Stimulated activated CD8-positive, alpha-beta memory T cell treated with anti-CD3 and anti-CD28 coated beads, Interleukin-7, amount 100 ng/mL, for 48 hours (primary cell): ENCODE measurements at places on chromosomes 4 and X.

- no peak for DNase-seq
Measured at GRCh38 chr4:110532901-110533589, 57.1 kb downstream of the ENPEP start.

DNA sequence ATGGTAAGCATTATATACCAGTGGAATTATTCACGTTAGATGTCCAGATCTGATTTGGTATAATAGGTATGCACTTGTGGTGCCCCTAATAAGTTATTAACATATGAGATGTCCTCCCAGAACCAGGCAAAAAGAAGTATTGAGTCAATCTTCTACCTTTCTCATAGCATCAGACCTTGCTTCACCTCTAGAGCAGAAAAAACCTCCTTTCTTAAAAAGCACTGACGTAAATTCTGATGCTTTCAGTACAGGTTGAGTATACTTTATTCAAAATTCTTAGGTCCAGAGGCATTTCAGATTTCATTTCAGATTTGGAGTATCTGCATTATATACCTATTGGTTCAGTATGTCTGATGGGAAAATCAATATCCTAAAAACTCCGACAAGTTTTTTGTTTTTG is 22.4 kb downstream of the LEF1 start:
- no peak for DNase-seq

DNA sequence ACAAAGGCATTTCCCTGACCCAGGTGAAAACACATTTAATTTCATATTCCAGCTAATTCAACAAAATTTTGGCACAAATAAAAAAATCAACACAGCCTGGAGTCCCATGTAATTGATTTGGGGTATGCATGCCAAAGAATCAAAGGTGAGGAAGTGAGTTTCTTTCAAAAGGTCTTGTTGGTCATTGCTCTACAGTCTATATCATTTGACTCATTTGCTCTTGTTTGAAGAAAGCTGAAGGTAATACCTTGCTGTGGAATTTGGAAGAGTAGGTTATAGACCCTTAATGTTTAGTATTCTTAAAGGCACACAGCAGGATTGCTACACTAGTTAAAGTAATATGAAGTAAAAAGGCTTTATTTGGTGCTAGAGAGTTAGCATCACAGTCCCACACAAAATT is 25.4 kb downstream of the COL4A6 start:
- DNase-seq, result no peak

GRCh38 chr4:148510211-148510610 is 68.0 kb upstream of the NR3C2 start:
- DNase-seq, result no peak

GRCh38 chr4:19924761-19925160 is 326.9 kb upstream of the SLIT2 start:
- DNase-seq, result no peak

GRCh38 chr4:51855751-51856150 is 12.8 kb downstream of the DCUN1D4 start:
- DNase-seq, result no peak

- no peak for DNase-seq
Measured at GRCh38 chr4:158371158-158371557, 150.5 kb upstream of the RXFP1 start.

- no peak for DNase-seq
Measured at GRCh38 chr4:36310216-36310615, 28.8 kb downstream of the DTHD1 start.

- DNase-seq, result no peak
Measured at GRCh38 chr4:39543034-39543433, 15.8 kb upstream of the UGDH start.

GRCh38 chr4:90798948-90799347 is 671.8 kb downstream of the CCSER1 start:
- no peak for DNase-seq

- DNase-seq, result no peak
Measured at GRCh38 chrX:56812515-56813105, 83.6 kb downstream of the NBDY start.

- no peak for DNase-seq
Measured at GRCh38 chr4:147778942-147779341, 47.1 kb downstream of the ARHGAP10 start.

- DNase-seq, result no peak
Measured at GRCh38 chr4:164815711-164816110, 61.3 kb upstream of the APELA start.

DNA sequence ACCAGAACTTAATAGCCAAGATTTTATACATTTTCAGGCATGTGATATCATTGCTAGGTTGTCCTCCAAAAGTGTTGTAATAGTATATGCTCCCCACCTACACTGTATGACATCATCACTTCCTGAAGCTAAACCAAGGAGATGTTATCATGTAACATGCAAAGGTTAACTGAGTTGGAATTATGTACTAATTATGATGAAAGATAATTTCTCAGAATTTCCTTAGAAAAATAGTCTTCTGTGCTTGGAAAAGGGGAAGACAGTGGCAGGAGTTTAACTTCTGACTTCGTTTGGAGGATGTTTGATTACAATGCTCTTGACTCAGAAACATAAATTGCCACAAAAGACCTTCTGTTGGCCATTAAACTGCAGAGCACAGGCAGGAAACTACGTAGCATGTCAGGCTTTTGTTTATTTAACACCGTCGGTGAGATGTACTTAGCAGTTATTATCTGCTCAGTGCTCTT is 83.6 kb upstream of the GUCY1A1 start:
- no peak for DNase-seq

DNA sequence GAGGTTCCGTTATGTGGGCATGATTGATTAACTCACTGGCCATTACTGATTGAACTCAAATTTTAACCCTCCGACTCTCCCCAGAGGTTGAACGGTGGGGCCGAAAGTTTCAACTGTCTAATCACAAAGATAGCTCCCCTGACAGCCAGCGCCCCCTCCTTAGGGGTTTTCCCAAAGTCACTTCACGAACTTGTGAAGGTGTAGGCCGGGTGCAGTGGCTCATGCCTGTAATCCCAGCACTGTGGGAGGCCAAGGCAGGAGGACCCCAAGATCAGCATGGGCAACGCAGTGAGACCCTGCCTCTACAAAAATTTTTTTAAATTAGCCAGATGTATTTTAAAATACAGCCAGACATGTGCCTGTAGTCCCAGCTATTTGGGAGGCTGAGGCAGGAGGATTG is 39.8 kb upstream of the RBM47 start:
- peak; percentile 64 for DNase-seq

DNA sequence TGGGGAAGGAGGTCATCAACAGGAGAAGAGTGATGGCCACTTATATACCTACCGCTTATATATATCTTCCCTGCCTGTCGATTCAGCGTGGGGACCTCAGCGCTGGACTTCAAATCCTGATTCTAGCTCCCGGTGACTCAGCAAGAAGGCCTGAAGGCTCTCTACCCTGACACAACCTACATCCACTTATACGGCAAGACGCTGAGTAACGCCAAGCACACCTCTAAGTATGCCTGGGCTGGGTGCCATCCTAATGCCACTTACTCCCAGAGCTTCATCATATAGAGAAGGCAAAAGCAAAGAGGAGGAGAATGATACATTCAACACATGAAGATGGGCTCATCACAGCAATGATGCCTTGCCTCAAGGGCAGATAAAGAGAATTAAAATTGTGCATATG is 198.3 kb downstream of the CHIC2 start:
- no peak for DNase-seq

- no peak for DNase-seq
Measured at GRCh38 chr4:140729344-140730049, 26.7 kb downstream of the TBC1D9 start.
